Colonic mucosa (tissue), 4 donors: ENCODE measurements at places on chromosomes 3 and 15. TPM values are rescaled to one million over a fixed set of nuclear protein-coding genes. Genes with fewer than 3 reads are reported as not detected.

DNA sequence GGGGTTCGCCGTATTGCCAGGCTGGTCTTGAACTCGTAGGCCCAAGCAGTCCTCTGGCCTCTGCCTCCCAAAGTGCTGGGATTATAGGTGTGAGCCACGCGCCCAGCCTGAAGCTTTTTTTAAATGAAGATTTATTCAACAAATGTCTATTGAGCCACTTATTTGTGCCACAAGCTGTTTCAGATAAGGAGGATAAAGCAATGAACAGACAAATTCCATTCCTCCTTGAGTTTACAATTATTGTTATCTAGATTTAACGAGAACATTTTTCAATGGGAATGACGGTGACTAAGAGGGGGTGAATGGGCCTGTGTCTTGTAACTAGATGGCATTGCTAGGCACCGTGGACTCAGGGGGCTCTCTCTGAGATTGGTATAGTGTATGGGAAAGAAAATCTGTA is 10.2 kb downstream of the PPARG start:
- H3K4me3 ChIP-seq, result no peak overlapping the region
- no peak for DNase-seq
- no peaks in the 10 kb centered on the region for H3K36me3 ChIP-seq
- peaks cover 6% of the 10 kb centered on the region for H3K4me1 ChIP-seq

DNA sequence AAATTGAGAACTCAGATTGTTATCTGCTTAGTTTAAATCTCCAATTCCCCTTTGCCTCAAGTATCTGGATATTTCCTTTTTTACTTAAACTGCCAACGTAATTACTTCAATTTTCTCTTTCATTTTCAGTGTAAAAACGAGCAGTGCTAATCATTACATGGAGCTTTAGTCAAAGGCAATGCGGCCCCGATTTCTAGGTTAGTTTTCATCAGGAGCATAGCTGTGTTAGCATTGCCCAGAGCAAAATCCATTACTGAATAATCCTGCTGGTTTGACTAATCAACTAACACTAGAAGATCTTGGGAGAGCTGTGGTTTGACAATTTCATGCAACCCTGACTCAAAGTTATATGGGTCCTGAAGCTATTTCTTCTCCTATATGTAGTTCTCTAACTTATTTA is 46.2 kb downstream of the ZPLD1 start:
- H3K27ac ChIP-seq, result no peak overlapping the region
- H3K36me3 ChIP-seq, result no peaks in the 10 kb centered on the region
- no peaks in the 10 kb centered on the region for H3K4me1 ChIP-seq
- DNase-seq, result no peak

DNA sequence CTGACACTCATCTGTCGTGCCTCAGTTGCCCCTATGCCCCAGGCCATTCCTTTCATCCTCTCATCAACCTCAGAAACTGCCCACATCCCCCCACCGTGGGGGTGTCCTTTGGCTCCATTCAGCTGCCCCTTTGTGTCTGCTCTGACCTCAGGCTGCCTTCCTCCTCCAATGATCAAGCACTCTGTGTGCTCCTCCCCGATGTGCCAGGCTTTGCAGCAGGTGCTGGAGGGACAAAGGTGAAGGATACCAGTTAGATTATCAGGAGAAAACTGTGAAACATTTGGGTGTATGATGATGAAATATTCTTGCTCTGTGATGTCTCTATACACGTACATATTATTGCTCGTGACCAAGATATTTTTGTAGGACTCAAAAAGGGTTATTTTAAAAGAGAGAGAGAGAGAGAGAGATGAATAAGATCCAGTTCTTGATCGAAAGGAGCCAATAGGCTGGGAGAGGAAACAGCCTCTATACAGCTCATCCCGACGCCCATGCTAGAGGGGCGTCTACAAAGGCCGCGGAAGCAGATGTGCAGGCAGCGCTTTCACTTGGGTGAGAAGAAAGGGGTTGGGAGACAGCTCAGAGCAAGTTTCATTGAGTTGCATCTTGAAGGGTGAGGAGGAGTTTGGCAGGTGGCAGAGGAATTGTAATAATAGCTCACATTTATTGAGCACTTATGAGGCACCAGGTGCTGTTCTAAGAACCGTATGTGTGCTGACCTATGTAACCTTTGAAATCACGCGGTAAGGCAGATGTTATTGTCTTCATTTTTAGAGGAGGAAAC is 28.3 kb upstream of the ADCY5 start:
- no peaks in the 10 kb centered on the region for H3K27me3 ChIP-seq
- H3K36me3 ChIP-seq, result no peaks in the 10 kb centered on the region
- H3K4me3 ChIP-seq, result no peak overlapping the region
- no peak overlapping the region for H3K27ac ChIP-seq

- no peaks in the 10 kb centered on the region for H3K27me3 ChIP-seq
- DNase-seq, result no peak
- H3K36me3 ChIP-seq, result no peaks in the 10 kb centered on the region
- no peak overlapping the region for H3K4me3 ChIP-seq
- H3K4me1 ChIP-seq, result no peaks in the 10 kb centered on the region
These were observed 210.5 kb downstream of the DTWD1 start for GRCh38 chr15:49831206-49831965.

DNA sequence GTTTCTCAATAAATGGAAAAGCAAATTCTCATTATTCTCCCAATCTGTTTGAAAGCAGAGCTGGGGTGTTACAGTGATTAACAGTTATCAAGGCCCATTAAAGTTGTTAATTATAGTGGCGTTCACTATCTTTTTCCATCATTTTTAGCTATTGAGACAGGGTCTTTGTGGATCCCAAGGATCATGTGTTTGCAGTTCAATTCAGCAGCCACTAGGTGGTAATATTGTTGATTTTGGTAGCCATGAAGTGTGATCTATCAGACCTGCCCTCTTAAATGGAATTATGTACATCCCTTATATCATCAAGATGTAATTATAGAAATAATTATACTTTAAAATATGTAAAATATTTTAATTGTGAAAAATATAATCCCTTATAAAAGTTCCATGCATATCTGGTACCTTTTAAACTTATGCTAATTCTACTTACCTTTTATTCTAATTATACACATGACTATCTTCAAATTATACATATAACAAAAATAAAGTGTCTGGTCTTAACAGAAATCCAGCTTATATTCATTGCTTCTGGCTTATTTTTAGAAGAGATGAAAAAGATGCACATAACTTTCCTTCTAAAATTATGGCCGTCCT is 126.4 kb downstream of the GREM1 start:
- no peaks in the 10 kb centered on the region for H3K4me1 ChIP-seq
- no peak overlapping the region for H3K27ac ChIP-seq
- no peak overlapping the region for H3K4me3 ChIP-seq
- DNase-seq, result no peak

- no peak overlapping the region for H3K27ac ChIP-seq
- no peaks in the 10 kb centered on the region for H3K4me1 ChIP-seq
- H3K27me3 ChIP-seq, result no peaks in the 10 kb centered on the region
- H3K4me3 ChIP-seq, result no peak overlapping the region
These were observed 79.2 kb downstream of the MME start for GRCh38 chr3:155159301-155159700.

GRCh38 chr3:123757281-123757940 is 126.7 kb downstream of the MYLK start:
- H3K4me1 ChIP-seq, result peaks cover 26% of the 10 kb centered on the region
- no peak overlapping the region for H3K4me3 ChIP-seq
- H3K27me3 ChIP-seq, result no peaks in the 10 kb centered on the region
- no peaks in the 10 kb centered on the region for H3K36me3 ChIP-seq
- DNase-seq, result peak; percentile 73
- peak overlapping the region; percentile 34 for H3K27ac ChIP-seq

- H3K27me3 ChIP-seq, result no peaks in the 10 kb centered on the region
- H3K4me3 ChIP-seq, result no peak overlapping the region
- no peak for DNase-seq
These were observed 5.2 kb upstream of the MPI start for GRCh38 chr15:74884428-74885223.

- H3K4me3 ChIP-seq, result no peak overlapping the region
- H3K36me3 ChIP-seq, result no peaks in the 10 kb centered on the region
- no peaks in the 10 kb centered on the region for H3K4me1 ChIP-seq
- no peak for DNase-seq
These were observed 243.2 kb downstream of the MBNL1 start for GRCh38 chr3:152511904-152512303.

DNA sequence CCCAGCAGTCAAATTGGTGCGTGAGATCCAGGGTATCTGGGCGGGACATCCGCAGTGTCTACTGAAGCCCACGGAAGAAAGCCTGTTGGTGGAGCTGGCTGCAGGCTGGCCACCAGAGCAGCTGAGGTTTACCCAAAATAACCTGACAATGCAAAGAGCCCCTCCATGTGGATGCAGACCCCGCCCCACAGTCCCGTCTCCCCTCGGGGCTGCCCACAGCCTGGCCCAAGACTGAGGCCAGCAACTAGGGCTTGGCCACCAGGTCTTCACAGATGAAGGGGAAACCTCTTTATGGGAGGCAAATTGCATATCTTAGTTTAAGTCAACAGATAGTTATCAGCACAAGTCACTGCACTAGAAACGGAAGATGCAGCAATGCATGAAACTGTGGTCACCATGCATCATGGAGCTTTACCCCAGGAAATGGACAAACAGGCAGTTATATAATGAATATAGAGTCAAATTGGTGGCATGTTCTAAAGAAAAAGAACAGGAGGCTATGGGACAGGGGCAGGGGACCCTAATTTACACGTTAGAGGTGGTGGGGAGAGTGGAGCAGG is 86.3 kb downstream of the ARNT2 start:
- H3K27me3 ChIP-seq, result no peaks in the 10 kb centered on the region
- H3K4me1 ChIP-seq, result no peaks in the 10 kb centered on the region

GRCh38 chr3:71436337-71436736 is 147.2 kb downstream of the FOXP1 start:
- no peak overlapping the region for H3K4me3 ChIP-seq
- no peak for DNase-seq

- DNase-seq, result no peak
- no peaks in the 10 kb centered on the region for H3K4me1 ChIP-seq
- no peak overlapping the region for H3K27ac ChIP-seq
- H3K36me3 ChIP-seq, result no peaks in the 10 kb centered on the region
These were observed 121.0 kb upstream of the MBNL1 start for GRCh38 chr3:152147748-152148147.

DNA sequence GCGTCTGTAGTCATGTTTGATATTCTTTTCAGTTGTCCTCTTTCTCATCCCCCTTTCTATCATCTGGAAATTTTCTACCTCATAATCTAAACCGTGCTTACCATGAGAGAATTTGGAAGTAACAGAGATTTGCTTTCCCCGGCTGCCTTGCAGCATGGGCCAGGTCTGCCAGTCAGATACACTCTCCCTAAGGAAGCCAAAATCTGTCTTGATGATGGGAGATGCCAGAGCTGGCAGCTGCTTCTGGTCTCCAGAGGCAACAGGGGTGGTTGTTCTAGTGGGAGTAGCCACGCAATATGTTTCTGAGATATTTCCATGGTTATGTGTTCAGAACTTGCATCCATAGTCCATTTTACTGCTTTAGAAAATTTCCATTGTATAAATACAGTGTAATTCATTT is 218.9 kb upstream of the RORA start:
- H3K4me1 ChIP-seq, result no peaks in the 10 kb centered on the region
- H3K27ac ChIP-seq, result no peak overlapping the region
- H3K36me3 ChIP-seq, result no peaks in the 10 kb centered on the region
- no peak overlapping the region for H3K4me3 ChIP-seq

- H3K27ac ChIP-seq, result no peak overlapping the region
- no peaks in the 10 kb centered on the region for H3K4me1 ChIP-seq
- no peaks in the 10 kb centered on the region for H3K36me3 ChIP-seq
- H3K27me3 ChIP-seq, result no peaks in the 10 kb centered on the region
These were observed 73.4 kb upstream of the SLC2A2 start for GRCh38 chr3:171099911-171100310.

DNA sequence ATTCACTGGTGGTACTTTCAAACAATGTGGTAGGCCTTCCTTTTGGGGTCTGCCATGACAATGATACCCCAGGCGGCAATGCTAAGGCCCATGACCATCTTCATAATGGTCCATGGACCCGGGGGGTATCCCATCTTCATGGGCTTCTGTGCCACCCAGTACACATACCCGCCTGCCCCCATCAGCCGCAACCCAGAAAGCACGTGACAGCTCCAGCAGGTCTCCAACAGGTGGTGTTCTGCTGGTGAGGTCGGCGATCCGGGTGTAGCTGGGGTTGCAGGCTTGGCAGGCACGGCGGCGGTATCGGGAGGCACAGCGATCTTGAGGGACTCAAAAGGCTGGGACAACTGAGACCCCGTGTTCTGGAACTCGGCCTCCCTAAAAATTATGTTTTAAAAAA is 214.5 kb downstream of the SNRPN start:
- H3K4me3 ChIP-seq, result no peak overlapping the region
- no peaks in the 10 kb centered on the region for H3K36me3 ChIP-seq
- DNase-seq, result no peak
- no peaks in the 10 kb centered on the region for H3K4me1 ChIP-seq
- no peaks in the 10 kb centered on the region for H3K27me3 ChIP-seq

DNA sequence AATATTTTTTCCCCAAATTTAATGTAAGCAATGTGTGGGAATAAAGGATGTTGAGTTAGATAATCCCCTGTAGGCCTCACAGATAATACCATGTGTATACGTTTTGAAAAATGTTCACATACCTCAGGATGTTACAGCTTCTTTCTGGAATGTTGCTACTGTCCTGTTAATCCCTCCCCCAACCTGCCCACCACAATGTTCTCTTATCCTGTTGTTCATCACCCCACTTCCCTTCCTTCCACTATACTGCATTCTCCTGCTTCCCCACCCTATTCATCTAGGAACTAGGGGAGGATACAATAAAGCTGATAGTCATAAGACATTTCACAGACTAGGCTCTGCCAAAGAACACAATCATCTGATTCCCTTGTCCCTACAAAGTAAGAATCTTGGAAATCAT is 92.1 kb downstream of the IGF2BP2 start:
- H3K27me3 ChIP-seq, result no peaks in the 10 kb centered on the region
- no peak overlapping the region for H3K27ac ChIP-seq
- no peak for DNase-seq
- no peaks in the 10 kb centered on the region for H3K4me1 ChIP-seq
- H3K36me3 ChIP-seq, result no peaks in the 10 kb centered on the region

- no peaks in the 10 kb centered on the region for H3K27me3 ChIP-seq
- no peak overlapping the region for H3K4me3 ChIP-seq
- no peak overlapping the region for H3K27ac ChIP-seq
- no peak for DNase-seq
- H3K4me1 ChIP-seq, result no peaks in the 10 kb centered on the region
- no peaks in the 10 kb centered on the region for H3K36me3 ChIP-seq
These were observed 15.2 kb upstream of the RTP2 start for GRCh38 chr3:187717572-187717971.

RHCG gene
- total RNA-seq, result 0.48 TPM

PLXNA1 gene
- 19.3 TPM for total RNA-seq

TP63 gene
- total RNA-seq, result not detected

ZBED2 gene
- not detected for total RNA-seq

SLC6A1 gene
- total RNA-seq, result 0.21 TPM

PFN2 gene
- total RNA-seq, result 40.3 TPM

HGD gene
- 48.5 TPM for total RNA-seq

FAM174B gene
- 25.2 TPM for total RNA-seq

KIF7 gene
- 1.1 TPM for total RNA-seq

P2RY13 gene
- 0.27 TPM for total RNA-seq
